ENCODE measurements at places on chromosomes 1 and 21.

DNA sequence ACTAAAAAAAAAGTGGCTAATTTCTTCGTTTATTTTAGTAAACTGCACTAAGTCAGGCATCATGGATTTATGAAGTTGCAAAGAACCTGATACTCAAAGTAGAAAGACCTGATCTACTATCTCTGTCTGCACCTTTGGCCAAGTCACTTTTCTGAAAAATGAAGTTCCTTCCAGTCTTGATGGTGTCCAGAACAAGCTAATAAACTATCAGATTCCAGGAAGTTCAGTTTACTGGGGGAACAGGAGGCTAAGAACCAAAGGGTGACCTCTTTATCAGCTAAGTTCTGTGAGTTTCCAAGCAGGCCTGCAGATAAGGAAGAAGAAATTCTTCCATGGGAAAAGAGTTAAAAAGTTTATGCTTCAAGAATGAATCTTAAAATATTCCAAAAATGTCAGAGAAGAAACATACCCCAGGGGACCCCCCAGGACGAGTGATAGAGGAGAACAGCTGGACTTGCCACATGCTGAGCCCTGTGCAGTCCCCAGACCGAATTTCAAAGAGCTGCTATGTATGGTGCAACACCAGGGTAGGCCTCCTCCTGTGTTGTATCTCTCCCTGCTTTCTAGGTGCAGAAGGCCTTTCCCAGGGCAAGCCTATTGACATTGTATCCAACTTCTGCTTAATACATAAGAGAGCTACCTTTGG is 72.8 kb upstream of the FGGY start:
- no peak for DNase-seq

GRCh38 chr1:240980342-240980741 is 368.4 kb upstream of the GREM2 start:
- no peak for DNase-seq

DNA sequence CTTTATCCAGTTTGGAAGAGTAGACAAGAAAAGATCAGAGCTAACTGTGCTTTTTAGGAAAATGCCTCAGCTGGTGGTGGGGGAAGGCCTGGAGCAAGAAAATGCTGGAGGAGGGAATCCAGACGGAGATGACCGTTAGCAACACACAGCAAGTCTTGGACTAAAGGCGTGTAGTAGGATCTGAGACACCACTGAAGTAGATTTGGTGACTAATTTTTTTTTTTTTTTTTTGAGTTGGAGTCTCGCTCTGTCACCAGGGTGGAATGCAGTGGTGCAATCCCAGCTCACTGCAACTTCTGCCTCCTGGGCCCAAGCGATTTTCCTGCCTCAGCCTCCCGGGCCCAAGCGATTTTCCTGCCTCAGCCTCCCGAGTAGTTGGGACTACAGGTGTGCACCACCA is 41.2 kb downstream of the LPAR3 start:
- DNase-seq: no peak

GRCh38 chr1:6638226-6638625 is 13.6 kb downstream of the THAP3 start:
- no peak for DNase-seq

DNA sequence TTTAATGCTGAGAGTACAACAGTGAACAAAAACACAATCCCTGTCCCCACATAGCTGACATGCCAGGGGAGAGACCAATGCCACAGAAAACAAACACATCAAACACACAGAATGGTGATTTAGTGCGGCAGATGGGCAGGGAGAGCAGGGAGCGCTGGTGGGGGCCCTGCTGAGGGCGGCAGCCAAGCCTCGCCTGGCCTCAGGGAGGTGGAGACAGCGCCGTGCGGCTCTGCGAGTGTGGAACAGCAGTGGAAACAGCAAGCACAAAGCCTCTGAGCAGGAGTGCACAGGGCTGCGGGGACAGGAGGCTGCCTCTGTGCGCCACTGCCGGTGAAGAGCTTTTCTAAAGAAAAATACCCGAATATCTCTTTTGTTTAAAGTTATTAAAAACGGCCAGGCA is 17.0 kb downstream of the MCM3AP start:
- DNase-seq: no peak

GRCh38 chr1:118786454-118787155 is 201.5 kb downstream of the TBX15 start:
- DNase-seq: no peak

DNA sequence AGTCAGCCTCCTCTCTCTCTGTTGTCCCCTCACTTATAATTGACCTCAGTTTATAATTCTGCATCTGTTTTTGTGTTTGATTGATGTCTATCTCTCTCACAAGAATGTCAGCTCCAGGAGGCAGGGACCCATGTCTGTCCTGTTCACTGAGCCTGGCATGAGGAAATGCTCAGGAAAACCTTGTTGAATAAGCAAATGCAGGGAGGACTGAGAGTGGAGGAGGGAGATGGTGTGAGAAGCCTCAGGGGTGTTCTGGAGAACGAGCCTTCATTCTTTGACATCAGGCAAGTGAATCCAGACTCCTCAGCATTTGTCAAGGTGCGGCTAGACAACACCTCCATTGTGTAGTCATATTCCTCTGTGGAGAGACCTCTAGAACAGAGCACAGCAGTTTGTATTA is 45.5 kb downstream of the MAN1C1 start:
- DNase-seq: no peak

GRCh38 chr1:97143236-97143882 is 421.8 kb downstream of the PTBP2 start:
- no peak for DNase-seq

- DNase-seq: peak; percentile 79
Measured at GRCh38 chr21:42567861-42568260, 54.2 kb downstream of the SLC37A1 start.

- DNase-seq: no peak
Measured at GRCh38 chr1:204348722-204349121, 11.0 kb downstream of the PLEKHA6 start.

GRCh38 chr1:162003830-162004215 is 19.8 kb downstream of the OLFML2B start:
- DNase-seq: no peak

- DNase-seq: no peak
Measured at GRCh38 chr1:23215751-23216449, 1.4 kb downstream of the HTR1D start.

- peak; percentile 81 for DNase-seq
Measured at GRCh38 chr1:110674337-110675059, at the start of gene KCNA3. Gene KCNA3 (minus strand): TSS chr1:110674940. CDS start chr1:110674809, 131 bp downstream.

- DNase-seq: no peak
Measured at GRCh38 chr1:243397613-243398321, 141.9 kb downstream of the SDCCAG8 start.

- DNase-seq: no peak
Measured at GRCh38 chr1:168742994-168743650, 14.1 kb upstream of the DPT start.

DNA sequence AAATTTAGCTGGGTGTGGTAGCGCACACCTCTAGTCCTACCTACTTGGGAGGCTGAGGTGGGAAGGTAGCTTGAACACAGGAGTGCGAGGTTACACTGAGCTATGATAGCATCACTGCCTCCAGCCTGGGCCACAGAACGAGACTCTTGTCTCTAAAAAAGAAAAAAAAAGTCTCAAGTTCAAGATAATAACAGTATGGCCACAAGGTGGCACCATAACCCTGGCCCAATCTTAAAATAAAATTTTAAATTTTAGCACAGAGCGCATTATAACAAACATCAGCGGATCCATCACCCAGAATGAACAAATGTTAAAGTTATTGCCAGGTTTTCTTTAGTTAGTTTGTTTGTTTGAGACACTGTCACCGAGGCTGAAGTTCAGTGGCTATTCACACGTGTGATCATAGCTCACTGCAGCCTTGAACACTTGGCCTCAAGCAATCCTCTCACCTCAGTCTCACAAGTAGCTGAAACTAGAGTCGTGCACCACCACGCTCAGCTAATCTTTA is 2.9 kb upstream of the HTR6 start:
- no peak for DNase-seq

DNA sequence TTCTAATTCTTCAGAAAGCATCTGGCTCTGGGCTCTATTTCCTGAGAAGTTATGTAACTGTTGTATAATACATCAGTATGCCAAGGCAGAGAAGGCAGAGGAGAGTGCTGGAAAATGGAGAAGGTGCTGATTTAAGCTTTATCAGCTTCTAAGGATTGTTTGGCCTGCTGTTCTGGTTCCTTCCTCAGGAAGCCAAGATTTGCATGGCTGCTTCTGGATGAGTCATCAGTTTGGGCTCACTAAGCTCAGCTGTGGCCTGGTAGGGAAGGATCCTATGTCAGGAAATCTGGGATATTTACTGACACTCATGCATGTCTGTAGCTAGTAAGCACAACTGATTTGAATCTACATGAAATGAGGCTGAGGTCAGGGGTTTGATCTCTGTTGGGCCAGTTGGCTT is 73.2 kb upstream of the ADGRL4 start:
- no peak for DNase-seq
